ENCODE measurements at places on chromosomes 1 and 21.
A peak's percentile ranks its signal among the peaks of the same experiment; 100 is the strongest.

DNA sequence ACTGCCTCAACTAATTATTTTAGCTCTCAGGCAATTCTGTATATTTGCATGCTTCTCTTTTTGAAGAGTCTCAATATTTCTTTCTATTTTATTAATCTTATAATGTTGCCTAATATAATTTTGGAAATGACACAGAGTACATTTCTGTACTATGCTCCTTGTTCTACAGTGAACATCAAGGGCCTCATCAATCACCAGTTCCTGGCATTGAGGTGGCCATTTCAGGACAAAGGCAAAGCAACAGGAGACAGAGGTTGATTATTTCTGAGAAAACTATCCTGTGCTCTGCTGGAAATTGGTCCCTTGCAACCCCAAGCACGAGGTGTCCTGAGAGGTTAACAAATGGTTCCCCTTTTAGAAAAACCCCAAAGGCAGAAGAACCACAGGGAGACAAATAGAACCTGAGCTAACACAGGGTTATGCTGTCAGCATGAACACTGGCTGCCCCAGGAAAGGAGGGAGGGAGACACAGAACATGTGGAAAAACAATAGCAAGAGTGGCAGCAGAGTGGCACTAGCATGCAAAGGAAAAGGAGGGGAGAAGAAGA is 63.9 kb upstream of the VAV3 start:
- DNase-seq: no peak

DNA sequence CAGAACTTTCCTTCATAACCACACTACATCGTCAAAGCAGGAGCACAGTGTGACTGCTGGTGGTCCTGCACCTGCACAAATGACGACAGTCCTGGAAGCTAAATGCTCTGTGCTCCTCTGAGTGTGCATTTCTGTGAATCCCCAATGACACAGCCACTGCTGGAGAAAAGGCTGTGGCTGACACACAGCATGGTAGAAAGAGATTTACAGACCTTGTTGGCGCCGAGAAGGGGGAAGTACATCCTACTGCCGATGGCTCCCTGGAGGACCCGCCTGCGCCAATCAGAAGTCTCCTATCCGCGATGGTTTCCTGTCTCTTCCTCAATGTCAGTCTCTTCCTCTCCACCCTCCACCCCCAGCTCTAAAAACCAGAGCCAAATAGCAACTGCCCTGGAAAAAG is 115.4 kb upstream of the RAB4A start:
- DNase-seq: no peak

DNA sequence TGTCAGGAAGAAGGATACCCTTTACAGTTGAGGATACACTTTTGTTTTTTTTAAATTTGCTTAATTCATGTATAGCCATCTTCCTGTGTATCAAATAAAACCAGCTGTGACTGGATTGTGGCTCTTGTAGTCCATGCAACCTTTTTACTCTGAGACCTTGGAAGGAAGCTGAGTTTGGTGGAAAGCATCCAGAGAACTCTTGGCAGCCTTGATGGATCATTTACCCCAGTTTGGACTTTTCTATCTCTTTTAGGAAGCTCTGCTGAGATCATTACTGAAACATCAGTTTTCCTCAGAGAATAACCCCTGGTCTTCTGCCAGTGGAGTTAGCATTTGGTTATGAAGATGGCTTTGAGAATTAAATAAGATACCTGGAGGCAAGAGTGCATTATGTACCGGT is 21.2 kb upstream of the APOBEC4 start:
- DNase-seq: no peak

- no peak for DNase-seq
These were observed 114.8 kb upstream of the PTGFR start for GRCh38 chr1:78375996-78376395.

GRCh38 chr1:204623365-204623893 is 62.1 kb downstream of the LRRN2 start:
- no peak for DNase-seq

DNA sequence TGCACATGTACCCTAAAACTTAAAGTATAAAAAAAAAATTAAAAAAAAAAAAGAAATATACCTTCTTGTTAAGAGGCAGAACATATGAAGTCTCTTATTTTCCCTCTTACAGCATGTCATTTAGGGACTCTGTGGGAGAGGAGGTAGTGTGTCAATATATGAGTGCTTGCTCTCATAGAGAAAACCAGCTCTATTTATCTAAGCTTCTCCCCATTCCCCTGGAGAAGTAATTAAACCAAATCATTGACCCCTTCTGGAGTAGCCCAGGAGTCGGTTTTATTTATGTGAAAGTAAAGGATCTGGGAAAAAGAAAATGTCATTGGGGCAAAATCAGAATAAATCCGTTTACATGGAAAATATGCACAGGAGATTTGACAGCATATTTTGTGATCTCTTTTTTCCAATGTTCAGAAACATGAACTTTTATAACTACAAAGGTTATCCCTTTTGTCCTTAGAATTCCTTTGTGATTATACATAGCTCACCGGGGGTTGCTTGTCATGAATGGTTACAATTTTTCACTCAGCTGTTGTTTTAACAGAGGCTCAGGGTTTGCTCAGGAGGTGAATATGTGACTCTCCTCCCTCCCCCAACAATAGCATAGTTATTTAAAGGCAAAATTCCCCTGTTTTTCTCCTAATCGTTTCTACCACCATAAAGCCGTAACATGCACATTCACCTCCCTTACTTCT is 114.5 kb upstream of the C1orf21 start:
- DNase-seq: no peak

- no peak for DNase-seq
These were observed 86.4 kb upstream of the ACTL8 start for GRCh38 chr1:17668624-17669175.

DNA sequence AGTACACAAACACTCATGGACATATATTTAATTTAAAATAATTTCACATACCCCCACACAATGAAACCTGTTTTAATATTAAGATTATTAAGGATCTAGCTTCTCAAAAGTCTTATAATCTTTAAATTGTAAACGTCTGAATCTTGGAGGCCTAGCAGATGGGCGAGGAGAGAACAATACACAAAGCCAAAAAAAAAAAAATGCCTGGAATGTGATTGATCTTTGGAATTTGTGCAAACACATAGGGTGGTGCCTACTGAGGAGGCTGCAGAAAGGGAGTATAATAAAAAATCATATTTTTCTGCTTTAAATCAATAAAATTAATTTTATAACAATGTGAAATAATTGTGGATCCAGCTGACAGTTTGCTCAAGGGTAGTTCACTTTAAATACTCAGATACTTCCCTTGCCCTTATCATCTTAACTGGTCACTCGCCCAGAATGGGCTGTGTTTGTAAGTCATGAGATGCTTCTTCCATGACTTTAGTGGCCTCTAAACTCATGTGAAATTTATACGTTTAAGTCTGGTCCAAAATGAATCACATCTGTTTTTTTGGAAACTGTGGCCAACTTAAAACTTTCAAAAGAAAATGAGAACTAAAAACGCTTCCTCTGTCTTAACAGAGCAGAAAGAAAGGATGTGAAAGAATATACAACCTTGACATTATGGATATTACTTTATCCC is 802.8 kb upstream of the CXADR start:
- no peak for DNase-seq

- DNase-seq: no peak
These were observed 50.2 kb downstream of the GADD45A start for GRCh38 chr1:67735206-67735605.

- DNase-seq: peak; percentile 71
These were observed 8.3 kb upstream of the MPZL1 start for GRCh38 chr1:167713330-167714081.

DNA sequence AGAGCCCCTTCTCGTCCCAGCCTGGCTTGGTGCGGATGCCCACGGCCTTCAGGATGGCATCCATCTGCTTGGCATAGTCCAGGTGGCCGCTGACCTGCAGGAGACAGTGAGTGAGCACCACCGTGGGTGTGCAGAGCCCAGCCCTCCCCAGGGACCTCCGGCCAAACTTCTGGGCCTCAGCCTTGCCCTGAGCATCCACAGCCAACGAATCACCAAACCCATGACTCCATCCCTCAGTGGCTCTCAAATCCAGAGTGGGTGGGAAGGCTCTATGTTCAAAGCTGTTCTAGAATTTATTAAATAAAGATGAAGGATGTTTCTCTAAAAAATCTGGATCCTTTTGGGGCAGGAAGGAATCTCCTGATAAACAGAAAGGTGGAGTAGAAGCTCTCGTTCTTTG is 18.7 kb downstream of the HTR6 start:
- no peak for DNase-seq

Data from upper lobe of right lung (tissue), 1 donor.